ENCODE measurements at places on chromosomes 3 and 15. TPM values are rescaled to one million over a fixed set of nuclear protein-coding genes. Genes with fewer than 3 reads are reported as not detected.

ZKSCAN7 gene
- 5.0 TPM for total RNA-seq

FEZF2 gene
- not detected for total RNA-seq

TMF1 gene
- 50.9 TPM for total RNA-seq

CASR gene
- total RNA-seq = not detected

MINDY2 gene
- total RNA-seq = 11.9 TPM

RHOV gene
- 0.82 TPM for total RNA-seq

DPPA4 gene
- not detected for total RNA-seq

PARP16 gene
- total RNA-seq = 4.7 TPM

TRPM1 gene
- total RNA-seq = not detected

KNG1 gene
- total RNA-seq = not detected

PDHB gene
- total RNA-seq = 75.4 TPM

TGM5 gene
- total RNA-seq = not detected

SAMMSON gene
- total RNA-seq = not detected

MUC4 gene
- total RNA-seq = not detected

LIPC gene
- total RNA-seq = 1.7 TPM

SAMD7 gene
- total RNA-seq = not detected

ZBBX gene
- total RNA-seq = 0.16 TPM

COL6A6 gene
- total RNA-seq = 18.6 TPM

All from fibroblast of the aortic adventitia (primary cell).